ENCODE measurements at places on chromosomes 1 and 21.

DNA sequence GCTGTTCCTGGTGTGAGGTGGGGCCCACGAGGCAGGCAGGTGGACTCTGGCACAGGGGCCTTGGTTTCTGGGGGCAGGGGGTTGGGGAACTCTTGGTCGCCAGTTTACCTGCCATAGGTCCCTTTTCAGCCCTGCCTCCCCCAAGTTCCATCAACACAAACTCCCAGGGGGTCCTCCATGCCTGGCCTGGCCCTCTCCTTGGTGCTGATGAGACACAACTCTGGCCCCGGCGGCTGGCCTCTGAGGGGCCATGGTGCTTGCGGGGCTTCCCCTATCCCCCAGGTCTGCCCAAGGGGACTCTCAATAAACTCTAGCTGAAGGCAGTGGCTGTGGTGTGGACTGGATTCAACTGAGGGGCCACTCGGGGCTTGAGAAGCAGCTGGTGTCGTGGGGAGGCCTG is 16.0 kb downstream of the HTR6 start:
- no peak for DNase-seq

- no peak for DNase-seq
These were observed 49.0 kb downstream of the OMA1 start for GRCh38 chr1:58497499-58497898.

DNA sequence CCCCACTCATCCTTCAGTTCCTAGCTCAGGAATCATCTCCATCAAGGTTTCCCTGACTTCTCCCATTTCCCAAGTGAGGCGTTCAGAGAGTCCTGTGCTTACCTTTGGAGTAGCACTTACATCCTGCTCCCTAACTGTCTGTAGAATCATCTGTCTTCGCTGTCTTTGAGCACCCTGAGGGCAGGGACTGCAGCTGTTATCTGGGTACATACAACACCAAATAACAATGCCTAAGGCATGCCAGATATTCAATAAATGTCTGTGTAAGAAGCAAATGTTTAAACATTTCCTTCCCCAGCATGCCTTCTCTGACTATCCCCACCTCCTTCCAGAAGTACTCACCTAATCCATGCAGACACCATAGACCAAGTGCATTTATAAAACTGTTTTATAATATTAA is 65.4 kb downstream of the JAK1 start:
- no peak for DNase-seq

GRCh38 chr1:162970021-162970420 is 99.1 kb upstream of the RGS4 start:
- no peak for DNase-seq

- no peak for DNase-seq
These were observed 183.8 kb downstream of the LMO4 start for GRCh38 chr1:87512431-87512830.

DNA sequence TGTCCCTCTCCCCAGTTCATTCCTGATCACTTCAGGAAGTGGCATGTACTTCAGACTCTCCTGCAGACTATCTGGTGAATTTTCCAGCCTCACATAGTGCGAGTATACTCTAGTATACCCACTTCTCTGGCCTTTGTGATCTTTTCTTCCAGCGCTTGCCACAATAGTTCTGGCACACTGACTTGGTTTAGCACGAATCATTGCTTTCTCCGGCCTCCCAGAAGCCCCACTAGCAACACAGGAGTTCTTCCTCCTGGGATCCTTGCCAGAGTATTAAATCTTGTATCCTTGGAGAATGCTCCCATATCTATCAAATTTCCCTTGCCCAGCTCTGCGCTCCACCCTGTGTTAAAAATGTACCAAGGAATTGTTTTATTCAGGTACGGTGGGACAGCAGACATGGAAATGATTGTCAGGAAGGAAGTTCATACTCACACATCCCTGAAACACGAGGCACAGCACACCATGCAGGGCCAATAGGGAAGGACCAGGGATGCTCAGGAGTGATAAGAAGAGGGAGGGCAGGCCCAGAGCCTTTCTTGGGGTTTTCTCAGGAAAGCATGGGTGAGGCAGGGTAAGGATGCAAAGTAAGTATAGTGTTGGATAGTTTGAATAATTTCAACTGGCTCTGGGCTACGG is 136.7 kb downstream of the ADSS2 start:
- DNase-seq, result no peak

DNA sequence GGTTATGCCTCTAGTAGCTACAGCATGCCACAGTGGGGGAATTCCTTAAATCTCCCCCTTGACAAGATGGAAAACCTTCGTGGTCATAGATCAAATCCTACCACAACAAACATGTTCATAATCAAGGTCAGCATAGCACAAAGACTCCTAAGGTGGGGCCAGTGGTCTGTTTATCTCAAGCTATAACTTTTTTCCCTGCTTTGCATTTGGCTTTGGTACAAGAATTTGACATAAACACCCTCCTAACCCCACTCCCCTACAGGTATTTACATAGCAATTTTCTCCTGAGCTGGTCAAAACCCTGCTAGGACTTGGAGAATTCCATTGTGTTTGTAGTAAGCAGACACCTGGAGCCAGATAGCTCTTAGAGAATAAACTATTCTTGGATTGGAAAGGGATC is 58.5 kb downstream of the HIVEP3 start:
- DNase-seq, result no peak
